GM13977 (cell line): ENCODE measurements at places on chromosomes 5 and 9.

DNA sequence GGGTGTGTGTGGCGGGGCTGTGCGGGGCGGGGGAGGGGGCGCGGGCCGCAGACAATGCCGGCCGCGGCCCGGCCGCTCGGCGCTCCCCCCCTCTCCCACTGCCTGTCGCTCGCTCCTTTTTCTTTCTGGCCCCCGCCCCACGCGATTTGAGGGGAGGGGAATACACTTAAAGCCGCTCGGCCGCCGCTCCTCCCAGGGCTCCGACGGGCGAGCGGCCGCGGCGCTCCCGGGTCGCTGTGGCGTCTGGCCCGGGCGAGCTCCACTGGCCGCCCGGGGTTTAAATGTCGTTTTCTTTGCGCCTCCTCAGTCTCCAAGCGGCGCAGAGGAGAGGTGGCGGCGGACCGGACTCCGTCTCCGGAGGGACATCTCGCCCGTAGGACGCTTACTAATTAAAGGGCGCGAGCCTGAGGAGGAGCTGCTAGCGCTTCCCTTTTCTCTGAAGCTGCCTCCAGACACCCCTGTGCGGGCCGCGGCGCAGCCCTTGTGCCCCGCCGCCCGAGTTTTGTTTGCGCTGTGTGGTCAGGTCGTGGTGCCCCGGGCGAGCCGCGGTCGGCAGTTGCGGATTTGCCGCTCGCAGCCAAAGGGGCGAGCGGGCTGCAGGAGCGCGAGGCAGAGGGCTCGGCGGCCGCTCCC lies 1.4 kb downstream of the ZSWIM6 start:
- DNase-seq: peak; percentile 57

GRCh38 chr5:123206618-123207017 lies 117.6 kb downstream of the PRDM6 start:
- no peak for DNase-seq

- no peak for DNase-seq
Measured at GRCh38 chr9:94153905-94154304, 69.6 kb downstream of the PTPDC1 start.

DNA sequence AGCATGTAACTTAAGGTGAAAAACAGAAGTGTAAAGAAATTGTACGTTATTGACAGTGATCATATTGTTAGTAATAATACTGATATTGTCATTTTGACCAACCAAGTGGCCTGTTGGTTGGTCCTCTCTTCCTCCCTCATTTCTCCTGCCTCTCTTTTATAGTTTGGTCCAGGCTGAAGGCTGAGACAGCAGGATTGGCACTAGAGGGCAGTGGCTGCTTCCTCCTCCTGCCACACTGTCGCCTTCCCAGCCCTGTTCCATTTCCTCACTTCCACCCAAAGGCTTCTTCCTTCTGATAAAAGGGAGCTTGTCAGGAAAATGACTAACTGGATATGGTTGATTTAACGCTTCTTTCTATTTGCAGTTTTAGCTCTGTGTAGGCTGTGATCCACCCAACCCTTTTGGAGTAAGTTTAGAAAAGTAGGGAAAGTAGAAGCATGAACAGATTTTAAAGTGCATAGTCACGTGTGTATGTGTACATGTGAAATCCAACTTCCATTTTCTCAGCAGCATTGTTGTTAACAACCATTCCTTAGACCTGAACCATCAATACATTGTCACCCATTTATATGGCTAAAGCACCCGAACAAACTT lies 35.6 kb downstream of the PTCD2 start:
- DNase-seq: no peak

DNA sequence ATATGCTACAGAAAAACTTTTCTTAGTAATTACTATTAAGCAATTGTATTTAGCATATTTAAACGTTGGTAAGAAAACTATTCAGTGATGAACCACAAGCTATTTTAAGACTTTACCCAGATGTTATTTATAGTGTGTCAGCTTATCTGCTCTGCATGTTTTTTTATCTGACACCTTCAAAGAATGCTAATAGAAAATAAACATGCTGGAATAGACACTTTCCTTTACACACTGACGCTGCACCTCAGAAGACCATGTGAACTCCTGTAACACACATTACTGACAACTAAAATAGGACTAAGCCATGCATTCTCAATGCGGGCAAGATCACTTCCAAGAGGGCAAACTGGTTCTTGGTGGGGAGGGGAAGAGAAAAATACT lies 38.3 kb downstream of the FNIP1 start:
- DNase-seq: no peak
